Stimulated activated CD8-positive, alpha-beta memory T cell treated with anti-CD3 and anti-CD28 coated beads, Interleukin-7, amount 100 ng/mL, for 1 hour (primary cell): ENCODE measurements at places on chromosomes 4 and X.

GRCh38 chr4:56544573-56545131, 39.1 kb downstream of the ARL9 start:
- peak; percentile 78 for DNase-seq

GRCh38 chr4:156968479-156968984, 3.1 kb downstream of the PDGFC start:
- DNase-seq = no peak

DNA sequence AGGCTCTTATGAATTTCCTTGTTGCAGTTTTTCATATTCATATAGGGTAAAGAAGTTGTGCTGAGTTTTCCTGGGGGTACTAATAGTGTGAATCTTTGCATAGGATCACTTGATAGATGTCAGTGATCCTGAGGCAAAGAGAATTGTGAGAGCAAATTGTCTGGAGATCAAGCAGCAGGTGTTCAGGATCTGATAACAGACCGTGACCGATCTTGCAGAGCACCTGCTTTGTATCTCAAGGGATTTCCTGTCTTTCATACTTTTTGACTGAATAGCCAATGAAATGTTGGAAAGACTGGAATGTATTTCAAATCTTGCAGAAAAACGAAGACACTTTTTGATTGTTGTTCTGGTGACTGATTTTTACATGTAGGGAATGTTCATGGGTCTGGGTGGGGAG, 914.5 kb downstream of the STIM2 start:
- no peak for DNase-seq

DNA sequence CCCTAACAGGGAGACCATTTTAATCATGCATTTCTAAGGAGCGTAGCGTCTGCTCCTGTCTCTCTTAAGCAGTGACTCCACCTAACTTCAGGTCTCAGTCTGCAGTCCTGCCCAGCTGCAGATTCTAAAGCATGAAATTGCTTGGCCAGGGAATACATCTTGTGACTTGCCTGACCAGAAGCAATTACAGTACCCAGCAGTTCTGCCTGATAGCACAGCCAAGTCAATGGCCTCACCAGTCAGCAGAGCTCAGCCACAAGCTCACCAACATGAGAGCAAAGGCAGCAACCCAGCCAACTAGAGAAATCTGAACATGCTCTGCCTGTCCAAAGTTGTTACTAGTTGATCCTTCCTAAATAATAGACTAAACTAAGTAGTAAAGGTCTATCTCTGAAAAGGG, 2011.9 kb upstream of the PCDH10 start:
- DNase-seq = no peak

DNA sequence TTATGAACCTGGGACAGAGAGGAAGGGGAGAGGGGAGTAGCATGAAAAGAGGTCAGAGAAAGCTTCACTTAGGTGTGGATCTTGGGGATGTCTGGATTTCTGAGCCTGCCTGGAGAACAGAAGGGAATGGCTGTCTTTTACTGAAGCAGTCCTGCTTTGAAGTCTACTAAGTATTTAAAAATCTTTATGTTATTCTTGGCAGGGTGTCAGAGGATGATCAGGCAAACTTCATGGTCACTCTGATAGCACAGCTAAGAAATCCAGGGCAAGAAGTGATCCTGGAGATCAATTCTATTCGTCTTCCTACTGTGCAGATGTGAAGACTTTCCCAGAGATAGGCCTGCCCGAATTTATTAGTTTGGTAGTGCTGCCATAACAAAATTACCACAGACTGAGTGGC, 464.4 kb upstream of the BOD1L1 start:
- DNase-seq = no peak

DNA sequence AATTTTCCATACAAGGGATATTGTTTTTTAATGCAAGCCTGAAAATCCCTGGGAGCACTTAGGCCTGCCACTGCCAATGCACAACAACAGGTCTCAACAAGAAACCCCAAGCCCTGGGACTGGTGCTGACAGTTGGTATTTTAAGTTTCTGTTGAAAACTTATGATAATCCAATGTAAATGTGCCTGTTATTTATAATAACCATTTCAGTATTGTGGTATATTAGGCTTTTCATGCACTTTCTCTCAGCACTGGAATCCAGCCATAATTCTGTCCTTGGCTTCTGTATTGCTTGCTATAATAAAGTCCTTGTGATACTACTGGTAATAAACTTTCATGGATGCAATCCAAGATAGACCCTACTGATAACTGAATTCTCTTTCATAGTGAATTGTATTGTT, 218.9 kb downstream of the PCDH7 start:
- DNase-seq = no peak

DNA sequence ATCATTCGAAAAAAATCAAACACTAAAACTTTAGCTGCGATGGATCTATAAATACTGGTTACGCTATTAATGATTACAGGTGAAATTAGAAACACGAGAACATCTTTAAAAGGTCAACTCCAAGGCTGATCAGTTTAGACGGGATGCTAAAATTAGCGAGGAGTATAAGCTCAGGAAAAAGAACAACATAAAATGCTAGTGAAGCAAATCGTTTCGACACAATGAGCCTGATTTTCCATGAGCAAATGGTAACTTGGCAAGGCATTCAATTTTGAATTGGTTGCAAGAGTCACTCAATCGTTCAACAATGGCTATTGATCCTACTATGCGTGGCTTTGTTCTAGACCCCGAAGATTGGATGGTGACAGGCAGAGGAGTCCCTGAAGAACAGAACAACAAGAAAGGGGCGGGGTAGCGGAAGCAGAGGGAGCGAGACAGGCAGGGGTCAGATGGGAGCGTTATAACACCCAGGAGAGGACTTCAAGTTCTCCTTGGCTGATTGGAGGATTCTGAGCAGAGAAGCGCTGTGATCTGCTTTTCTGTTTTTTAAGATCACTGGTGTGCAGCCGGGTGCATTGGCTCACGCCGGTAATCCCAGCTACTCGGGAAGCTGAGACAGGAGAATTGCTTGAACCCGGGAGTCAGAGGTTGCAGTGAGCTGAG, 146.5 kb downstream of the RBM47 start:
- DNase-seq = no peak

DNA sequence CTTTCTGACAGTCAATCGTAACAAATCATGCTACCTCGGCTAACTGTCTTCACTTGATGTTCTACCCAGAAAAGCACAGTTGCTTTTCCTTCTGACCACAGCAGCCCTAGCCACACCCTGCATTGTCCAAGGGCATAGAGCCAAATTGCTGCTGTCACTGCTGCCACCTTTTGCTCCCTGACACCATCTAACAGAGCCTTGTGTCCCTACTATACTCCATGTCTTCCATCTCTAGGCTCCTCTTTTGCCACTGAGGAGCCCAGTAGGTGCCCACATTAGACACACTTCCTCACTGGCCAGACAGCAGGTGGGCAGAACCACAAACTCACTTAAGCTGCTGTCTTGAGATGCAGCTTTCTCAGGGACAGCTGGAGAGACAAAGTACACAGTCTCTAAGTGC, 91.4 kb downstream of the ANXA3 start:
- no peak for DNase-seq

DNA sequence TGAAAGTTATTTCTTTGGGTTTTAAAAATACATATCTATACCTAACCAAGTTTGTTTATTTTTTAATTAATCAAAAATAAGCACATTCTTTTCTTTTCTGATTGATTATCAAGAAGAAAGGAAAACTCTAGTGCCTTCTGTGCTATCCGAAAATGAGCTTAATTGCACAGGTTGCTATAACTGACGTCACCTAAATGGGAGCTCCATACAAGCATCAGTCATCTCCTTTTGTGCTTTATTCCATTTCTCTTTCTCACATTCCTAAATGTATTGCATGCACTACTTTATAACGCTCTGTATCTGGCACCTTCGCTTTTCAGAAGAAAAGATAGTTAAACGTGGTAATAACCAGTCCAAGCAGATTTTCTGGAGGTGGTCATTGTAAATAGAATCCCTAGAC, 675.0 kb downstream of the STPG2 start:
- DNase-seq = no peak

- DNase-seq = no peak
These were observed 183.5 kb upstream of the FSTL5 start for GRCh38 chr4:162347156-162347841.

DNA sequence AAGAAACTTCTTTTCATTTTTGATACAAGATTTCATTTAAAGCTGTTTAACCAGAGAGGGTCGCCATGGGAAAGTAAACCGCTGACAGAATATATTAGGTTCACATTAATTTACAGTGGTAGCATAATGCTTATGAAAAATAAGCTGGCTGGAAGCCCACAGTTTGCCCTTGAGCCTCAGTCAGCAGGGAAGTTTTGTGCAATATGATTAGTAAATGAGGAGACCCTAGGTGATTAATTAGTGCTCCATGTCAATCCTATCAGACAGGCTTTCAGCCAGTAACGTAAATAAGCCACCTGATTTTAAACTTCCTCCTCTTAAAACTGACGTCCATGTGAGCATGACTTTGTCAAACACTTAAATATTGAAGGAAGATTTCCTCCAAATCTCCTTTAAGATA, 134.2 kb downstream of the TSPAN5 start:
- DNase-seq = no peak

GRCh38 chrX:39974270-39974669, 123.5 kb downstream of the BCOR start:
- DNase-seq = no peak

- no peak for DNase-seq
These were observed 338.1 kb upstream of the F9 start for GRCh38 chrX:139192386-139192961.

DNA sequence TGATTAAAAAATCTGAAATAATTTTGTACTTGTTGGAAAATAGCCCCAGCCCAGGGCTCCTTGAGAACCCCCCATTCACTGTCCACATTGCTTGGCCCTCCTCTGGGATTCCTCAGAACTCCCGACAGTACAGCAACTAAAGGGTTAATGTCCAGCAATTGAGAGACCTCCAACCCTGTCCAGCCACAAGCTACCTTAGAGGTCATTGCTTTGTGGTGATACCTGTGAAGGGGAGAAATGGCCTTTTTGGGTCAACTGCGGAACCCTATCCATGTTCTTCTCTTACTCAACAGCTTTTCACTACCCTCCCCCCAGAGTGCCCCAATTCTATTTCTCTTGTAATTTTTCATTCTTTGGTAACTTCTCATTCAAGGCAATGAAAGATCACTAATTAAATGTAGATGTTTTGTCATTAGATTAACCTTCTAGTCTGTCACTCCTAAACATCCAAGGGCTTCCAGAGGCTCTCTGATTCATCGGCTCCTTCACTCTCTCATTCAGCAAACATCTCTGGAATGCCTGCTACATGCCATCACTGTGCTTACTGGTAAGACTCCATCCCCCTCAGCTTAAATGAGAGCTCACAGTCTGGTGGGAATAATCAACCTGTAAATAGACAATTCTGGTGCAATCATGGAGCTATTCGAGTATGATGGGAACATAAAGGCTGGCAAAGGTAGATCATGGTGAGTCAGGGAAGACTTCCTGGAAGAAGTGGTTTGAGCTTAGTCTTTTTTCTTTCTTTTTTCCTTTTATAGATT, 241.4 kb upstream of the PGRMC2 start:
- no peak for DNase-seq

- DNase-seq = no peak
These were observed 77.6 kb upstream of the RAB40AL start for GRCh38 chrX:102859550-102859871.

GRCh38 chr4:125728568-125728967, 413.8 kb downstream of the FAT4 start:
- DNase-seq = no peak

DNA sequence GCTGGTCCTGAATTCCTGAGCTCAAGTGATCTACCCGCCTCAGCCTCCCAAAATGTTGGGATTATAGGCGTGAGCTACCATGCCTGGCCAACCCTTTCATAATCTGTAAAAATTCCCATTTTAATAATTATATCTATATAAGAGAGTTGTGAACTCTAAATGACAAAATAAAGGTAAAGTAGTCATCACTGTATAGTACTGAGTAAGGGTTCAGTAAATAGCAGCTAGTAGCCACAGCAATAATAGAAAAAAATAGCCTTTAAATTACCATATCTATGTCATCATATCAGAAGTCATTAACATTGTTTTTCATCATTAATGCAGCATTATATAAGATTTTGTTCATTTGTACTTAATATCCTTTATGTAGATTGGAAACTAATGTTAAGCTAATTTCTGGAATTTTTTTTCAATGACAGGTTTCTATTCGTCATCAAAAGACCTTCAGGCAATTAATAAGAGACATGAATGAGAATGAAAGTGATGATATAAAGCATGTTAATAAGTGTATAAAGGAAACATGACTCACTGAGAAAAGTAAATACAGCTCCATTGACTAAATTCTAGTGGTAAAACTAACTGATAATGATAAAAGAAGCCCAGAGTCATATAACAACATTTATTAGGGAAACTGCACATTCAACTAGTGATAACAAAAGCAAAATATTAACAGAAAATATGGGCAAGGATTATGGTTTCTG, 85.9 kb upstream of the UGT8 start:
- no peak for DNase-seq

DNA sequence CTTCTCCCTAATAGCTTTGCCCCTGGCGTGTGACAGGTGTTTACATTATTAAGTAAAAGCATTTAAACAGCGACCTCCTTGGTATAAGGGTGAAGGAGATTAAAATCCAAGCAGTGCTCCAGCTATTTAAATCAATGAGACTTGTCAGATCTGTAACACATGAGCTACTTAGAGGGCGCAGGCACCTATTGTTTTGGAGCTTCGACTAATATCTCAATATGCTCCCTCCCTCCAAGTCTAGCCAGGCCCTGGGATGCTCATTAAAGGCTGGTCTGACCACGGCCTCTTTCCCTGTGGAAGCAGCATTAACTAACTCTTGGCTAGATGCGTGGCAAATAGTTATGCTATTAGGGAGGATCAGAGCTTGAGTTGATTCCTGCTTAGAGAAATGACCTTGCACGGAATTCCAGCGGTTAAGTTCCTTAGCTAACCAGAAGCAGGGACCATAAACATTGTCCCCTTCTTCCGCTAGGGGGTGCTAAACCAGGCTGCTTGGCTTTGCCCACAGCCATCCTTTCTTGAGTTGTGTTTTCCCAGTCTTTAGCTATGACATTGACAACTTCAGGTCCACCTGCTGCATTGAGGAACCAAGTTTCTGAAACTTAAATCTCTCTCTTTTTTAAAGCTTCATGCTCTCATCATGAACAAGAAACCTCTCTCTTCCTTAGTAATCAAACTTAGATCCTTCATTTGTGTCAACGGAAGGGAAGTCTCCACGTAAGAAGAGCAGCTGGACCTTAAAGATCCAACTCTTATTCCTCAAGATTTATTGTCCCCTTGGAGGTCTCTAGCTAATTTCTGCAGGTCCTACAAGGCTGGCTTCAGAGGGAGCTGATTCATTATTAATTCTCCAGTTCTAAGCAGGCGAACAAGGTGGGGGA, 80.7 kb upstream of the IGFBP7 start:
- no peak for DNase-seq

DNA sequence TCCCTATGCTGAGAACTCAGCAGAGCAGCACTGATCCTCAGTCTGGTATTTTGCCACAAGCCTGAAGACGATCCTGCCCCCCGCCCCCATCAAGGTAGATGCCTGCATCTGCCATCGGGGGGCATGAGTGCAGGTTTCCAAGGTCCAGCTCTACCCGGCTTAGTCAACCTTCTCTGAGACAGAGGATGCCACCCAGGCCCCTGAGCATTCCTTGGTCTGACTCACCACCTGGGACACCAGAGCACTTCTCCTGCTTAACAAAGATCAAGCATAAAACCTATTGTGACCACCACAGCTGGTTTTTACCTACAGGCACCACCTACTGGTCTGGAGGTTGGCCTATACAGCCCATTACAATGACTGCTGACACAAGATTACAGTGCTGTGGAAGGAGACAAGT, 1168.1 kb downstream of the PCDH19 start:
- no peak for DNase-seq

- DNase-seq = no peak
These were observed 8.1 kb downstream of the GAB1 start for GRCh38 chr4:143344774-143345173.

- DNase-seq = no peak
These were observed 16.3 kb downstream of the BTK start for GRCh38 chrX:101369687-101370086.
